Stimulated activated CD4-positive, alpha-beta T cell treated with anti-CD3 and anti-CD28 coated beads, Interleukin-15, amount 100 ng/mL, for 1 hour (primary cell): ENCODE measurements at places on chromosomes 12 and 14.

- no peak for DNase-seq
These were observed 985.7 kb upstream of the FBXO33 start for GRCh38 chr14:40417777-40418401.

DNA sequence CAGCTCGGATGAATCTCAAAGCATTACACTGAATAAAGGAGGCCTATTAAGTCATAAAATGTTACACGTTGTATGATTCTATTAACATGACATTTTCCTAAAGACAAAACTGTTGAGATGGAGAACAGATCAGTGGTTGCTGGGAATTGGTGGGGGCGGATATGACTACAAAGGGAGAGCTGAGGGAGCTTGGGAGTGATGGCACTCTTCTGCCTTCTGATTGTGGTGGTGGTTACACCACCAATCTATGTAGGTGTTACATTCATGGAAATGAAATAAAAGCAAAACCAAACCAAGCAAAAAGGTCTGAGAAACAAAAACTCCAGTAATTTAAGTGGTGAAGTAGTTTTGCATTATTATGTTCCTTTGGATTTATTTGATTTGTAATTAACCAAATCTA, 16.4 kb upstream of the EVL start:
- DNase-seq, result no peak

GRCh38 chr12:24705741-24706358, 243.1 kb downstream of the BCAT1 start:
- DNase-seq, result no peak

GRCh38 chr14:98280436-98280835, 991.6 kb downstream of the BCL11B start:
- DNase-seq, result no peak

- DNase-seq, result no peak
These were observed 55.2 kb upstream of the CERS5 start for GRCh38 chr12:50222275-50222783.

DNA sequence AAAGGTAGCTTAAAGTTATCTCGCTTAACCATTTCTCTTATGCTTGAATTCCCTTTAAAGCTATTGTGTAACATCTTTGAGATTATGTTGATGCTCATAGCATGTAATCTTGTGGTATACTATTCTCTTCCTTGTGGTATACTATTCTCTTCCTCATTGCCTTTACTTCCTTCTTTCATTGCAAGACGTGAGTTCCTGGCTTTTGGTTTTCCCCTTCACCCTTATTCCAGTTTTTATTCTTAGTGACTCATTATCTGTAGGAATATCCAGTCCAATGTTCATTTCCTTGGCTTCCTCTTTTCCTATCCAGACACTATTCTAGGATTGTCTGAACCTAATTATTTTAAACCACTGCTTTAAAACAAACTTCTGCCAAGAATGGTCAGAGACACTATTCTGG, 564.0 kb downstream of the CCER1 start:
- DNase-seq, result no peak

GRCh38 chr14:77843195-77843594, 43.3 kb downstream of the ADCK1 start:
- DNase-seq, result no peak

DNA sequence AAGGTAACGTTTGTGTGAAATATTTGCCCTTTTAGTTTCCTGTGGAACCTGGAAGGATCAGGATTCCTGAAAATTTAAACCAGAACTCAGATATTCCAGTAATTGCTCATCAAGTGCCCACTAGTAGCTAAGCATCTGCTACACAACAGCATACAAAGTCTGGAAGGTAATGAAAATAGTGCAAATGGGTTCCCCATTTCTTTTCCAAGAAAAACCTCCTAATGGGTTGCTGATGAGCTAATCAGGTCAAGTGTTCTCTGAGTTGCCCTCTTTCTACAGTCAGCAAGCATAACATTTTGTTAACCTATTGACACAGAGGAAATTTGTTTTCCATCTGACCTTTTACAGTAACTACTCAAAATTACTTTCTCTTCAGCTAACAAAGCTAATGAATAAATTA, 83.6 kb upstream of the PMCH start:
- DNase-seq, result no peak

- no peak for DNase-seq
These were observed 160.6 kb upstream of the SYT1 start for GRCh38 chr12:78703820-78704525.

DNA sequence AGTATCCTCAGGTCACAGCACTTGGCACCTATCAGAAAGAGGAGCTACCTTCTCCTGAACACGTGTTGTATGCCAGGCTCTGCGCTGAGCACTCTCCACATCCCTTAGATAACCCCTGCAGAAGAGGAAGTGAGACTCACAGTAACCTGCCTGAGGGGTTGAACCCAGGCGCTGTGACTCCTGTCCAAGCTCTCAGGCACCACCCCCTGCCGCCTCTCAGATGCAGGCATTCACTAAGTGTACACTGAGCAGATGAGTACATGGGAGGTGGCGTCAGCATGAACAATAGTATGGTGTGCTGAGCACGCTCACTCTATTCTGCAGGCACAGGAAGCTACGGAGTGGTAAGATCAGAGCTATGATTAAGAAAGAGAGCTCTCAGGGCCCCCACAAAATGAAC, 21.0 kb upstream of the RIC8B start:
- DNase-seq, result peak; percentile 37

DNA sequence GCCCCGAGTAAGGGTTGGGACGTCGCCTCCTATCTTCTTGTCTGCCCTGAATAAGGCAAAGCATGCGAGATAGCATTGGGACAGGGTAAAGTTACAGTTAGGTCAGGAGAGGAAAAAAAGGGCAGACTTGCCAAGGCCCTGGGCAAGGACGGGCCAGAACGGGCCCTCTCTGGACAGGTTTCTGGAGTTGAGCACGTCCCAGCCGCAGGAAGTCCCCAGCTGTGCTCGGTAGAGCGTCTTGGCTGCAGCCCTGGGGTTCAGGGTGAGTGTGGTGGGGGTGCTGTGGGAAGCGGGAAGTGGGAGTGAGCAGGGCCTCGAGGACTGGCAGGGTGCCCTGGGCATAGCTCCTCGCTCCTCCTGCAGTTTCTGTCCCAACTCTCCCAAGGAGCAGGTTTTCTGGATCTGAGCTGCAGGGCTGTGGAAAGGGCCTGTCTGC, 5.4 kb downstream of the RPS6KL1 start:
- no peak for DNase-seq

DNA sequence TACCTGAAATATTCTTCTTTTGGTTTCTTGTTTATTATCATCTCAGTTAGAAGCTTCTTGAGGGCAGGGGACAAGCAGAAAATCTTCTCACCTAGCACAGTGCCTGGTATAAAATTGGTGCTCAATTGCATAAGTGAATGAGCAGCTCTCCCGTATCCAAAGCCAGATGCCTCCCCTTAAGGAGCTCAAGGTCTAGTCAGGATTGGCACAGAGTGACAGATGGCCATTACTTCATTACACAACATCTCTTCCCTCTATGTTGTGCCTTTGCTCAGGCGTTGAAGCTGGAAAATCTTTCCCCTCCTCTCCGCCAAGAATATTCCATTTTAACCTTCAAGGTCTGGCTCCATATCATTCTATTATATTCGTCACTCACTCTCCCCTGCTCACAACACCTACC, 3.6 kb downstream of the SLC4A8 start:
- DNase-seq, result no peak

- DNase-seq, result no peak
These were observed at the start of gene SYT1 for GRCh38 chr12:78864403-78864869. Gene SYT1, plus strand, starts transcription at chr12:78864774.

- no peak for DNase-seq
These were observed 173.5 kb downstream of the EFCAB11 start for GRCh38 chr14:89781046-89781445.
